ENCODE measurements at places on chromosomes 16 and 17. TPM values are rescaled to one million over a fixed set of nuclear protein-coding genes. Genes with fewer than 3 reads are reported as not detected.

OTOP2 gene
- not detected for total RNA-seq

TNFRSF17 gene
- not detected for total RNA-seq

EIF3C gene
- 376 TPM for total RNA-seq

PLXDC1 gene
- 10.7 TPM for total RNA-seq

PRSS27 gene
- 0.51 TPM for total RNA-seq

TMEM100 gene
- total RNA-seq: 9.9 TPM

CYGB gene
- total RNA-seq: 9.3 TPM

MT4 gene
- total RNA-seq: not detected

TAC4 gene
- total RNA-seq: 0.94 TPM

GRCh38 chr16:70018254-70018653, 67.1 kb downstream of the CLEC18A start:
- no peak overlapping the region for H3K27ac ChIP-seq
- H3K36me3 ChIP-seq: no peaks in the 10 kb centered on the region
- peak; percentile 33 for DNase-seq
- H3K4me1 ChIP-seq: no peaks in the 10 kb centered on the region
- no peak overlapping the region for H3K4me3 ChIP-seq

GRCh38 chr17:40487371-40488020, 13.9 kb downstream of the TNS4 start:
- DNase-seq: no peak
- no peaks in the 10 kb centered on the region for H3K27me3 ChIP-seq
- H3K4me3 ChIP-seq: no peak overlapping the region

DNA sequence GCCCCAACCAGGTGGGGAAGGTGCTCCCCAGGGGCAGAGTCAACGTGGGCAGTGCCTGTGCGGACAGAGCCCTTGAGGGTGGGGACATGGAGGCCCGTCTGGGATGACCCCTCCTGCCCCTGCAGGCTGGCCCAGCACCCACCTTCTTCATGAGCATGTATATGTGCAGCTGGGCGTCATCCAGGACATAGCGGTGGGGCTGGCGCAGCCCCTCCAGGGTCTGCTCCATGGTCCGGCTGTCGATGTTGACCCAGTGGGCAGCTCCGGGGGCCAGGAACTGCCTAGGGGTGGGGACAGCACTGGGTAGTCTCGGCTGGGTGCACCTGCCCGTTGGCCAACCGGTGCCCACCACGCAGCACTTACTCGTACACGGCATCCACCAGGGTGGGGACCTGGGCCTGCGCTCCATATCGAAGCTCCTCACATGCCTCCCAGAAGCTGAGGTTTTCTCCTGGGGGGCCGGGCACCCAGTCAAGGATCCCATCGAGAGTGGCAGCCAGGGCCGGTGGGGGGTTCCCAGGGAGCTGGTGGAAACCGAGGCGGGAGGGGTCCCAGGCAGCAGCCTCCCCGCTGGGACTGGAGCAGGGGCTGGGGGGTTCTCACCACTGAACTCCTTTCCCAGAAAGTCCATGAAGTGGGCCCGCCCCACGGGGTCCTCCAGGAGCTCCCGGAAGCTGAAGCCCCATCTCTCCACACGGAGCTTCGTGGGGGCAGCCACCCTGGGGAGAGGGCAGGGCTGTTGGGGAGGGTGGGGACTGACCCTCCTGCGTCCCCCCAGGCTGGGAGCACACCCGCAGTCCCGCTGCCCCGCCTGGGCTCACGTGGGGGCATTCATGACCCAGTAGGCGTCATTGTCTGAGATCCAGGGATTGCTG, 5.1 kb downstream of the RGS11 start:
- H3K4me3 ChIP-seq: no peak overlapping the region
- H3K27ac ChIP-seq: no peak overlapping the region
- peaks cover 16% of the 10 kb centered on the region for H3K27me3 ChIP-seq
- no peak for DNase-seq

GRCh38 chr17:19378416-19379360, at the start of gene MAPK7:
TSS of gene MAPK7 (plus strand) at chr17:19378498. CDS start at chr17:19378901, 403 bp downstream.
- H3K4me1 ChIP-seq: peaks cover 22% of the 10 kb centered on the region
- no peaks in the 10 kb centered on the region for H3K27me3 ChIP-seq
- H3K4me3 ChIP-seq: peak within 1 kb of the TSS; percentile 77
- DNase-seq: peak; percentile 30
- peak within 1 kb of the TSS; percentile 96 for H3K27ac ChIP-seq
- H3K36me3 ChIP-seq: peaks cover 52% of the 10 kb centered on the region

DNA sequence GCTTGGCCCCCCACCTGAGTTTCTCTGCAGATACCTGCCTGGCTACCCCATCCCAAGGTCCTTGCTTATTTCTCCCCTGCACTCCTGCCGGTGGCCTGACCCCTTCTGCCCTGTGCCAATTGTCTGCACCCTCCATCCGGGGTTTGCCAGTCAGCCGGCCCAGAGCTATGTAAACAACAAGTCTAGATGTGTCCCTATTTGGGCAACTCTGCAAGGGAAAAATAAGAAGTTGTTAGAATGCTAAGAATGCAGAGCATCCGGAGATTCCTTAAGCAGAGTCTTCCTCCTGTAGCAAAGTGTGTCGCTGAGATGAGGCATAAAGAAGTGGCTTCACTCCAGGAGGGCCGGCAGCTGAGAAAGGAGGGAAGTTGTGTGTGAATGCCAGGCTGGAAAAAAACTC, 46.6 kb downstream of the RGS9 start:
- H3K27me3 ChIP-seq: peaks cover 42% of the 10 kb centered on the region
- no peaks in the 10 kb centered on the region for H3K36me3 ChIP-seq
- no peak overlapping the region for H3K27ac ChIP-seq
- no peak overlapping the region for H3K4me3 ChIP-seq

- no peaks in the 10 kb centered on the region for H3K36me3 ChIP-seq
- H3K27me3 ChIP-seq: no peaks in the 10 kb centered on the region
- H3K4me1 ChIP-seq: peaks cover 7% of the 10 kb centered on the region
- no peak for DNase-seq
- no peak overlapping the region for H3K27ac ChIP-seq
- H3K4me3 ChIP-seq: no peak overlapping the region
Measured at GRCh38 chr17:49715216-49715615, 7.5 kb upstream of the SLC35B1 start.

DNA sequence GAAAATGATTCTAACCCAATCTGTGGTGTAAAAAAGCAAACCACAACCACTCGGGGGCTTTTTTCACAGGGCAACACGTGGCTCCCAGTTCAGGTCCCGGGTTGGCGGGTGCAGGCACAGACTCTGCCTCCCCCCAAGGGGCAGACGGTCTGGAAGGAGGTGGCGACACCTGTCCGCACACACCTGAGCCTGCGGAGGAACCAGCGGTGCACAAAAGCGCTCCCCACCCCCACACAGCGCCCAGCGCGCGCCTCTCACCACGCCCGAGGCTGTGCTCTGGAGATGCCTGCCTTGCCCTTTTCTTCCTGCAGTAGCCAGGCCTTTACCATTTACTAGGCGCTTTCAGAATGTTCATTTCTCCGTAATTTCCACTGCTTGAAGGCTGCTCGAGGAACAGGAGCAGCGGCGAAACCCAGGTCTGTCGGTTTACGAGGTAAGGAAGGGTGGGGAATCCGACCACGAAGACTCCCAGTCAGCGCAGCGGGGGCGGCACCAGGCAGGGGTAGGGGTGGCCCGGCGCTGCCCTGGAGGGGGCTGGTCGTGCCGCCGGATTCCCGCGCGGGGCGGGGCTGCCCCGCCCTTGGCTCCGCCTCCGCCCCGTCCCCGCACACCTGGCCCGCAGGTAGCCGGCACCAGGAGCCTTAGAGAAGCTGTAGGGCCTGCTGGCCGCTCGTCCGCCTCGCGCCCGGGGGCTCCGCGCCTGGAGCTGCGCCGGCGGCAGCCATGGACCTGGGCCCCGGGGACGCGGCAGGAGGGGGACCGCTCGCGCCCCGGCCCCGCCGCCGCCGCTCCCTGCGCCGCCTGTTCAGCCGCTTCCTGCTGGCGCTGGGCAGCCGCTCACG, at the start of gene USP43:
USP43 (plus strand) TSS at position 608 of the 842 bp plus-strand sequence; CDS start at position 724, 116 bp downstream.
- H3K4me1 ChIP-seq: no peaks in the 10 kb centered on the region
- peaks cover 59% of the 10 kb centered on the region for H3K27me3 ChIP-seq
- H3K36me3 ChIP-seq: no peaks in the 10 kb centered on the region
- no peak within 1 kb of the TSS for H3K27ac ChIP-seq
- DNase-seq: no peak

- H3K4me1 ChIP-seq: peaks cover 60% of the 10 kb centered on the region
- no peak overlapping the region for H3K4me3 ChIP-seq
- DNase-seq: no peak
- no peaks in the 10 kb centered on the region for H3K36me3 ChIP-seq
Measured at GRCh38 chr17:4856271-4856936, 23.3 kb downstream of the MINK1 start.

DNA sequence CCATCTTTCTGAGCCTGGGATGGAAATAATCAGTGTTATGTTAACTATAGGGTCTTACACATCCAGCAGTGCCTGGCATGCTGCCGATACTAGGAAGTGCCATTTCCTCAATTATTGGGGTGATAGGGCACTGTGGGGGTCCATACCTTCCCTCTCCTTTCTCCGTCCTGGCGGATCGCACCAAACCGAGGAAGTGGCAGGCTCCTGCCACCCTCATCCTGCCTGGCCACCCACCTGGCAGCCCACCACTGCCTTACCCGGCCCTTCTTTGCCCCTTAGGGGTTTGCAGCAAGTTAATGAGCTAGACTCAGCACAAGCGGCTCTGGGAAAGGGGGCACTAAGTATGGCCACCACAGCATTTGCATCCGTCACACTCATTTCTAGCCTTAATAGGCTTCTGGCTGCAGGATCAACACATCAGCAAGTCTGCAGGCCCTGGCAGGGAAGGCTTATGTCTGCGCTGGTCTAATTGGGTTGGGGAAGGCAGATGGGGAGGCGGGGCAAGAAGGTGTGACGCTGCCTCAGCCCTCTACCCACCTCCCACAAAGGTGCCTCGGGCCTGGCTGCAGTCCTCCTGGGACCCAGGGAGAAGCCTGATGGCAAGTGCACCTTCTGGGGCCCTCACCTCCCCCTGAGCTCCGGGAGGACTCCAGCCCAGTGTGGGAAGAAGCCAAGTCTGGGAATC, 28.6 kb downstream of the DCAKD start:
- no peak overlapping the region for H3K4me3 ChIP-seq
- H3K4me1 ChIP-seq: peaks cover 45% of the 10 kb centered on the region
- H3K27ac ChIP-seq: no peak overlapping the region
- H3K36me3 ChIP-seq: peaks cover 3% of the 10 kb centered on the region

DNA sequence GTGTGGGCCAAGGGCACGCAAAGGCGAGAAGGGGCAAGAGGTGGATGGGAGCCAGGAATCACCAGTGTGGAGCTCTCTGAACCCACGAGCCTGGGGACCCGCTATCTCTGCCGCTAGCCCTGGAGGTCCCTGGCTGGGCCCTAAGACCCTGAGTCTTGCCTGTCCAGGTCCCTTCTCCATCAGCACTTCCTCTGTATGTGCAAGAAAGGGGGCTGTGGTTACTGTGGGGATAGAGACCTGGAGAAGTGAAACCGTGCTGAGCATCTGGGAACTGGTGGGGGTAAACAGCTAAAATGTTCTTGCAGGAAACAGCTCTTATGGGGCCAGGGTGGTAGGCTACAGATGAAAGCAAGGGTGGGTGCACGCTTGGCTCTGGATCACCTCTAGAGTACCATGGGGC, 3.1 kb downstream of the SPNS3 start:
- no peaks in the 10 kb centered on the region for H3K36me3 ChIP-seq
- DNase-seq: no peak
- no peak overlapping the region for H3K27ac ChIP-seq
- no peaks in the 10 kb centered on the region for H3K27me3 ChIP-seq
- H3K4me1 ChIP-seq: peaks cover 14% of the 10 kb centered on the region
- no peak overlapping the region for H3K4me3 ChIP-seq

DNA sequence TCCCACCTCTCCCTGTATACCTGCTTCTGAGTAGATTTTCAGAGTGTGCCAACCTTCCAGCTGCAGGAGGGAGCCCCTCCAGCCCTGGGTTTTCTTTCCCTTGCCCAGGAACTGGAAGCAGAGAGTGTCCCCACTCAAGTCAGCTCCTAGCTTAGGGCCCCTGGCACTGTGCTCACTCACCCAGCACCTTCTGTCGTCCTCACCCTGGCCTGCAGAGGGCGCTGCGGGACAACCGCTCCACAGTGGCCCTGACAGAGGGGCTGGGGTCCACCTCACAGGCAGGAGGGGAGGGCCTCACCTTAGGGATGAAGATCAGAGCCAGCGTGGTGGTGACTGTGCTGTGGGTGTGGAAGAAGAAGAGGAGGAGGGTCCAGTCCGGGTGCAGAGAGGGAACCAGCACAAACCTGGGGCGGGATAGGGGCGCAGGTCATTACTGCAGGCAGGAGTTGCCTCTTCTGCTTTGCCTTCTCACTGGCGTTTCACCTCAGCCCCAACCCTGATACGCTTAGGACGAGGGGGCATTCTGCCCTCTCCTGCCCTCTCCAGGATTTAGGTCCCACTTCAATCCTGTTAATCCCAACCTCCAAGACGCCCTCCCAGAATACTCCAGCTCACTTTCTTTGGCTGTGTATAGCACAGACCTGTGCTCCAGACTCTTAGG, 10.0 kb downstream of the GPR179 start:
- no peak for DNase-seq
- H3K4me3 ChIP-seq: no peak overlapping the region
- H3K27me3 ChIP-seq: peaks cover 24% of the 10 kb centered on the region
- H3K36me3 ChIP-seq: no peaks in the 10 kb centered on the region

DNA sequence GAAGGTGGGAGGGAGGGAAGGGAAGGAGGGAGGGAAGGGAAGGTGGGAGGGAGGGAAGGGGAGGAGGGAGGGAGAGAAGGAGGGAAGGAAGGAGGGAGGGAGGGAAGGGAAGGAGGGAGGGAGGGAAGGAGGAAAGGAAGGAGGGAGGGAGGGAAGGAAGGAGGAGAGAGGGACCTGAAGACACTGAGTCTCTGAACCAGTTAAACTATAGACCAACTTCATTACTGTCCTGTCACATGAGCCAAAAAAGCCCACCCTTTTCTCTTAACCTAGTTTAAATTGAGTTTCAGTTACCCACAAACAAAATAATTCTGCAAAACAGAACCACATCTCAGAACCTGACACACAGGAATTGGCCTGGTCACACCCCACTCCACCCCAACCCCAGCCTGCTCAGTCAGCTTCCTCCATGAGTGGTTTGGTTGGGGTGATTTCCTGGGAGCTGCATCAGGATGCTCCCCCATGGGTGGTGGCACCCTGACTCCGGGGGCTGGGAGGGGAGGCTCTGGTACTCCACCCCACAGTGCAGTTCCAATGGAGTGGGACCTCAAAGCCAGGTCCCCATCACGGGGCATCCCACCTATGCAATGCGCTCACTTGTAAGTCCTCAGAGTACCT, 4.7 kb upstream of the PRR29 start:
- peaks cover 19% of the 10 kb centered on the region for H3K27me3 ChIP-seq
- H3K36me3 ChIP-seq: no peaks in the 10 kb centered on the region
- H3K4me1 ChIP-seq: peaks cover 32% of the 10 kb centered on the region
- no peak for DNase-seq
- H3K27ac ChIP-seq: no peak overlapping the region

- no peaks in the 10 kb centered on the region for H3K27me3 ChIP-seq
- DNase-seq: no peak
- no peaks in the 10 kb centered on the region for H3K36me3 ChIP-seq
- no peak overlapping the region for H3K27ac ChIP-seq
Measured at GRCh38 chr16:11538880-11539279, 47.8 kb downstream of the LITAF start.

- peaks cover 32% of the 10 kb centered on the region for H3K27me3 ChIP-seq
- H3K4me1 ChIP-seq: no peaks in the 10 kb centered on the region
- H3K36me3 ChIP-seq: no peaks in the 10 kb centered on the region
- H3K4me3 ChIP-seq: no peak overlapping the region
- no peak overlapping the region for H3K27ac ChIP-seq
- DNase-seq: no peak
Measured at GRCh38 chr16:49352892-49353291, 20.7 kb upstream of the C16orf78 start.

Measured in heart right ventricle (tissue), 16 donors.